NCI-H460 (cell line): ENCODE measurements at places on chromosomes 7 and 10.

DNA sequence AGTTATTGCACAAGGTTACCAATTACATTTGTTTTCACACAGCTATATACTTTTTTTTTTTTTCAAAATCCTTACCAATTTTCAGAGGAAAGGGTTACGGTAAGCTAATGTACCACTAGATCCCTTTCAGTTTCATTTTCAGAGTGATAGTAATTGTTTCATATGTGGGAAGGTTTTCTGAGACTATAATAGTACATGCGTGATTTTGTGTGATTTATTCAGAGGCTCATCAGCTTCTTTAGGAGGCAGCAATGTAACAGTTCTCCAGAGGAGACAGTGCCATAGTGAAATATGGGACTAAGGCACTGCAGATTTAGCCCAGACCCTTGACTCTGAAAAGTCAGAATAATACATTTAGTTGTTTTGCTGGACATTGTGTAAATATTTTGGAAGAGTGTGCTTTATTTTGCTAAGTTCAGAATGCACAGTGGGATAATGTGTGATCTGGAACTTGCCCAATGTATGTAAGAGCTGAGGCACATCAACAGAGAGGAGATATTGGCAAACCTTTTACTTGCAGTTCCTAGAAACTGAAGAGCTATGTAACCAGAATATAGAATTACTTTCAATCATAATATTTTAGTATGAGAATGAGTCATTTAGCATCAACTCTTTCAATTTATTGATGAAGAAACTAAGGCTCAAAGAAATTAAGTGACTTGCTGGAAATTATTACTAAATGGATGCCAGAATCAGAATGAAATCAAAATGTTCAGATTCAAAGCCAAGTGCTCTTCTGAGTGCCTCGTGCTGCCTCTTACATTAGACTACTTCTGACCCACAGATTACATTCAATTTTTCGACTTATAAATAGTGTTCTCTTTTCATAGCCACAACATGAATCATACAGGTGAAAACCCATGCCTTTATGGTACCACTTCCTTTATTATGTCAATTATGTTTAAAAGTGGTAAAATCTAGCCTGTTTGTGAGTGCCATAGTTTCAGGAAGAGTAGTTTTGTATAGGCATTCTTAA, 207.7 kb upstream of the TEX47 start:
- DNase-seq, result no peak

DNA sequence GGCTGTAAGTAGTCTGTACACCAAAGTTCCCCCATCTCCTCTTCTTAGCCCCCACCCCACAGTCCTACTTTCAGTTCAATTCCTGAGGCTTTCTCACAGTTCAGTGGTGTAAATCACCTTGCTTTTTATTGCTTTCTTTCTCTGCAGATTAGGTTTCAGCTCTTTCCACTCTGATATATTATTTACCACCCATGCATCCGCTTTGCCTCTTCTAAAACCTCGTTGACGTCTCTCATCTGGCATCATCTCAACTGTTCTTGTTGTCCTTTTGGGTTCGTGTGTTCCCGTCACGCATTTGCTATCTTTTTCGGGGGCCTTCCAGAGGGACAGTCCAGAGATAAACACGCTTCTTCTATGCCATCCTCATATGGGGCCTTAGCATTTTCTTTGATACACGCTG, 597.9 kb upstream of the DPP6 start:
- DNase-seq, result no peak

DNA sequence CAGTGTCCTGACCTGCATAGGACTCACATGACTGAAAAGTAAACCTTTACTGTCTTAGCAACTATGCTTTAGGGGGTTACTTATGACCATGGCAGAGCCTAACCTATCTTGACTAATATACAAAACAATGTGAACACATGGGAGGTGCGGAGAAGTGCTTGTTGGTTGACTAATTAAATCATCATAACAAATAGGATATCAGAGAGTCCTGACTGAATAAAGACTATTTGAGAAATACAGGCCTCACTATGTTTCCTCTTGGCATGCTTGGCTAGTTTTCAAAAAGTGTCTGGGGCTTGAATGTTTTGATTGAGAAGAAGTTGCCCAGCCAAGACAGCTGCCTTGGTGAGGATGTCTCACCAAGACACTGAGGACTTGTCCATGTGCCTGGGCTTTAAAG, 104.4 kb upstream of the PHYHIPL start:
- no peak for DNase-seq

- DNase-seq, result no peak
These were observed 35.3 kb upstream of the KCNIP2 start for GRCh38 chr10:101878869-101879268.

DNA sequence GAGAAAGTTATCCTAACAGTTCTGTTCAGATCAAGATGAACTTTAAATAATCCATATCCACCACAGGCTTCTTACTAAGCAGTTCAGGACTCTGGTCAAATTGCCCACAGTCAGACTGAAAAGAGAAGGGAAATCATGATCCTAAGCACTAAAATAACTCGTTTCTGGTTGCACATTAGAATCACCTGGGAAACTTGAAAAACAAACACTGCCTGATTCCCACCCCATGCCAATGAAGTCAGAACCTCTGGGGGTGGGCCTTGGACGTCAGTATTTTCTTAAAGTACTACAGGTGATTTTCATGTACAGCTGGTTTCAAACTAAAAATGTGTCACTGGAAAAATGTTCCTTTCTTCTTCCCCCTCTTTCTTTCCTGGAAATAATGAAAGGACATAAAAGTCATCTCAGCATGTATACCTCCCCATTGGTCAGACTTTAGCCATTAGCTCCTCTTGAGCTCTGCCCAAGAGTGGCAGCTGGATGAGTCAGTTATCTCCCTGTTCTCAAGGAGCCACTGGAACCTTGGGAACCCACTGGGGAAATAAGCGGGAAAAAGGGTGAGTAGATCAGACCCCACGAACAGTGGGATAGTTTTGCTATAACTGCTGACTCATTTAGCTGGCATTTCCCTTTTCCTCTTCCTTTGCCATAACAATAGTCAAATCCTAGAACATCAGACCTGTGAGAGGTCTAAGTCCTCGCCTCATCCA, 75.3 kb upstream of the IL6 start:
- no peak for DNase-seq
